ENCODE measurements at places on chromosomes 4 and X.

DNA sequence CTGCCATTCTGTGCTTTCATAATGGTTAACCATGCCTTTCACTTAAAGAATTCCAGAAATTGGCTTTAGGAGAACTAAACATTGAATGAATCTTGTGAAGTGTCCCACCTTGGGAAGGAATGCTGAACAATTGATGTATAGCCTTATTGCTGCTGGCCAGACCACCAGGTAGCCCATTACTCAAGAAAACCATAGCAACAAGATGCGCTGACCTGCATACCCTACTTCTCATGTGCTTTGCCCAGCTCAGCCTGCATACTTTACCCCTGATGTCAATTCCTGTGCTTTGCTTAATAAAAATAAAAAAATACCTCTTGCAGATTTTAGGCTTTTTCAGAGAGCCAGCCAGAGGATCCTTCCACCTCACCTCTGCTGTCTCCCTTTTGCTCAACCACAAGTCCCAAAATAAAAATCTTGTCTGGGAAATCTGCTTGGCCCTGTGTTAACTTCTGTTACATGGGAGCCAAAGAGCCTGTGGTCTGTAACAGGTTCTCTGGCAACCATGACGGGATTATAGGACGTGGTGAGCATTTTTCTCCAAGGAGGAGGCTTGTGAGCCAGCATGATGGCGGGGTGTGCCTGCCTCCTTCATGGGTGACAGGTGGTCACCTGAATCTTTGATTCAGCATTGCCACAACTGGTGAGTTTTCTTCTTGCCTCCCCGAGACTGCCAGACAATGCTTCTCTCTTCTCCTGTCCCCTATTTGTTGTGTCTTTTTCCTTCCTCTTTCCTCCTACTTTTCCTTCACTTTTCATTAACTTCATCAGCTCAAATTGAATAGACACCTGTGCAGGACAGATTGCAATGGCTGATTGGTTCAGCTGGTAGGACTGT is 106.8 kb downstream of the ARSJ start:
- no peak for DNase-seq

- DNase-seq = no peak
Measured at GRCh38 chr4:32191961-32192360, 1471.8 kb downstream of the PCDH7 start.

DNA sequence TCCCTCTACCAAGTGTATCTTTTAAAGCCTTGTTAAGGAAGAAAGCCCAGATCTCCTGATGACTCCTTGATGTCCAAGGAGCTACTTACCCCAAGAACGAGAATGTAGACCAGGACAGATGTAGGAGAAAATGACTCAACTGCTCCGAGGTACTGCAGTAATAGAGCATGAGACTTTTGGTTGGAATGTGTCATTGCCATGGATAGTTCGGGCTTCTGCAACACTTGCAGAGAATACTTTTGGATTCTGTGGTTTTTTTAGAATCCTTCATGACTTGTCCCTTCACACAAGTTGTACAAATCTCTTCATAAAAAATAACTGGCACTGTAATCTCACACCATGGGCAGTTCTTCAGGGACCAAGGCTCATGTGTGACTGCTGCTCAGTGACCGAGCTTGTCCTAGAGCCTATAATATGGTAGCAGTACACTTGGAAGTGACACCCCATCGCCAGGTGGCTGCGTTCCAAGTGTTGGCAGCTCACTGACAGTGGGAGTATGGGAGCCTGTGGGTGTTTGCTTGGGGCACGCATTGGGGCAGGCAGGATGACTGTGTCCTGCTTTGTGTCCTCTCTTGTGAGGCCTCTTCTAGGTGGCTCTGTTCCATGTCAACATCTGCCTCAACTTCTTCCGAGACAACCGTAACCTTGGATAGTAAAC is 87.9 kb upstream of the WDR1 start:
- no peak for DNase-seq

GRCh38 chr4:42282081-42282901 is 115.0 kb upstream of the SHISA3 start:
- no peak for DNase-seq

GRCh38 chr4:177371461-177371860 is 61.8 kb downstream of the NEIL3 start:
- no peak for DNase-seq

DNA sequence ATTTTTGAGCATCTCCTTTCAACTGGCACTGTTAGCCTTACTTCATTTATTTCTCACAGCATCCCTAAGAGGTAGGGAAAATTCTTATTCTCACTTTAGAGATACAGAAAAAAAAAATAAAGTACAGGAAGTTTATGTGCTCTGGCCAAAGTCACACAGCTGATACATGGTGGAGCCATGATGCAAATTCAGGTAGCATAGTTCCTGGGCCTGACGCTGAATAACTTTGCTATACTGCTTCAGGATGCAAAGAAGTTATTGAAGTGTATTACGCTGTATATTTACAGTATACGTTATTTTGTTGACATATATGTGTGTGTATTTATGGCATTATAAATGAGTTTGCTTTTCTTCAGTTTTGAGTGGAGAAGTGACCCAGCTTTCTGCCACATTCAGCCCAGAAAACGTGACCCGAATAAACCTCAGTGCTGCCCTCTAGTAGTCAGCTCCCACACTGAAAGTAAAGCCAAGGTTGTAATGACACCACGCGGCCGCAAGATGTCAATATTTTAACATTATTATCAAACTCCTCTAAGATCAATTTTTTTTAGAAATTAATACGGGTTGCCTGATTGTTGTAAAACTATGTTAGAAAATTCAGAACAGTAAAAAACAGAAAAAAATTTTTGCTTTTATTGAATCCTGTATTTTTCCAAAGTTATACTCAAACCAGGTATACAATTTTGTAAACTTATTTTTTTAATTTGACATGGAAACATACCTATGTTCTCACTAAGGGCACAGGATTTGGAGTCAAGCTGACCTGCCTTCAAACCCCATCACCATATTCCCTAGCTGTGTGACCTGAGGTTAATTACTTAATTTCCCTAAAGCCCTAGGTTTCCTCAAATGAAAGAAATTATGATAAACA is 3.8 kb upstream of the GUCY2F start:
- DNase-seq = peak; percentile 64

- no peak for DNase-seq
Measured at GRCh38 chr4:99654361-99654761, 3.3 kb downstream of the C4orf54 start.

GRCh38 chr4:130335417-130336194 is 1239.7 kb downstream of the C4orf33 start:
- DNase-seq = no peak

GRCh38 chr4:109803924-109804571 is 2.2 kb upstream of the CFI start:
- DNase-seq = no peak

DNA sequence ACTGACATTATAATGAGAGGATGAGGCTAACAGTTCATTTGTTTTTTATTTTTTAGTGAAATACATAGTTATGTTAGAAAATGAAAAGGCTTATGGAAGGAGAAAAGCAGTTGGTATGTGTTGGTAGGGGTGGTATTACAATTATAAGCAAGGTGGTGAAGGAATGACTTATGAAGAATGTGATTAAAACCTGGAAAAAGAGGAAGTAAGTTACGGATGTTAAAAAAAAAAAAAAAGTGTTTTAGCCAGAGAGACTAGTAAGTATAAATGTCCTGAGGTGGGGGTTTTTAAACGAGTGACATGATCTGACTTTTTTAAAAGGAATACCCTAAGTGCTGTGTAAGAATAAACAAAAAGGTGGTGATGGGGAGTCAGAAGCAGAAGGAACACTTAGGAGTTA is 206.8 kb downstream of the IL15 start:
- DNase-seq = no peak

GRCh38 chr4:2104556-2105345 is 45.6 kb downstream of the NAT8L start:
- no peak for DNase-seq

DNA sequence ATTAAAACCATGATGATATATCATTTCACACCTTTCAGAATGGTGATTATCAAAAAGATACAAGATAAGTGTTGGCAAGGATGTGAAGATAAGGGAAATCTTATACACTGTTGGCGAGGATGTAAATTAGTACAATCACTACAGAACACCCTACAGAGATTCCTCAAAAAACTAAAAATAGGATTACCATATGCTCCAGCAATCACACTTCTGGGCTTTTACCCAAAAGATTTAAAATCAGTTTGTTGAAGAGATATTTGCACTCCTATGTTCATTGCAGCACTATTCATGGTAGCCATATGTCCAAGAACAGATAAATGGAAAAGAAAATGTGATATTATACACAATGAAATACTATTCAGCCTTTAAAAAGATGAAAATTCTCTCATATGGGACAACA is 240.4 kb downstream of the GABRG1 start:
- DNase-seq = no peak

- DNase-seq = no peak
Measured at GRCh38 chr4:40686081-40686913, 56.6 kb upstream of the RBM47 start.

DNA sequence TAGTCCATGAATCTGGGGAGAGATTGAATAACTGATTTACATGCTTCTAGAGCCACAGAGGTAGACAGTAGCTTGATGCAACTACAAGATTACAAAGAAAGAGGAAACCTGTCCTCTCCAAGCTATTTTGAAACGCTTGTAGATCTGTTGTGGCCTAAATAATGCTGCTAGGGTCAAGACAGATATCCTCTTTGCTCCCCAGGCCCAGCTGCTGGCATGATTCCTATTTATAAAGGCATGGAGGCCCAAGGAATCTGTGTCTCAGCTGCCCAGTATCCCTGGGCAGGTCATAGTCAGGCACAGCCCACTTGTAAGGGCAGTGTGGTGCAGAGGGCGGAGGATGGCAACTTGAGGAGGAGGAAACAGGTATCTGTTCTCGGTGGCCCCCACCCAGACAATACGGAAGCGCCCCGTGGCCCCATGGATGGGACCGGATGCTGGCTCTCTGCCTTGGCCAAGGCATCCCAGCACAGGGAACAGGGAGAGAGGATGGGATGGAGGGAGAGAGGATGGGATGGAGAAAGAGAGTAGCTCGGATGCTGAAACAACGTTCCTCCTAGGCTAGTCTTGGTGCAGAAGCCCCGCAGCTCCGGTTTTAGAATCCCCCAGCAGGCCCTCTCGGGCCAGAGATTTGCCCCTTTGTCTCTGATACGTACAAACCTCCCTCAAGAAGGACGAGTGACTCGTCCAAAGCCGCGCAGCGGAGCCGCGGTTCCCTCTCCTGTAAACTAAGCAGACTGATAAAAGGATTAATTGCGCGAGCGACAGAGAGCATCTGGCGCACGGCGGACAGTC is 767 bp upstream of the SMIM20 start:
- no peak for DNase-seq

GRCh38 chr4:36332023-36332781 is 50.8 kb downstream of the DTHD1 start:
- no peak for DNase-seq

DNA sequence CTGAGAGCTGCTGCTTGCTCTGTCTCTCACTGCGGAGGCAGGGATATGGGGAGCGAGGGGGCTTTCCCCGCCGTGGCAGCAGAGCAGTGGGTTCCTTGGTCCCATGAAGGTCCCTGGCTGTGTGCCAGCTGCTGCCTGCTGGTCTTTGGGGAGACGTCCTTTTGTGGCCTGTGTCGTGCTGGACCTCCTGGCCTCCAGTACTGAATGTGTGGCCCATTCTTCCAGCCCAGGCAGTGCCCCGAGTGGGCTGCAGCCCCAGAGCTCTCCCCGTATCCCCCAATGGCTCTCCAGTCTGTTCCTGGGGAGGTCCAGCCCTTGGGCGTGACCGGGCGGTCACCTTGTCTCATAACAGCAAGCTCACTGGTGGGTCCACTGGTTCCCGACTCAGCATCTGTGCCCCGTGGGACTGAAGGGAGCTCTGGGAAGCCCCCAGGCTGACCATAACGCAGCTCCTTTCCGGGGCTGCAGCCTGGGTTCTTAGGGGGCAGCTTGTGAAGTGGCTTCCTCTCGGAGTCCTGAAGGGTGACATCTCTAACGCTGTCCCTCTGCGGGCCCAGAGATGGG is 115.6 kb downstream of the SMIM20 start:
- no peak for DNase-seq

GRCh38 chr4:26368685-26369084 is 47.9 kb downstream of the RBPJ start:
- no peak for DNase-seq

GRCh38 chr4:186021461-186022167 is 47.3 kb upstream of the TLR3 start:
- peak; percentile 12 for DNase-seq

DNA sequence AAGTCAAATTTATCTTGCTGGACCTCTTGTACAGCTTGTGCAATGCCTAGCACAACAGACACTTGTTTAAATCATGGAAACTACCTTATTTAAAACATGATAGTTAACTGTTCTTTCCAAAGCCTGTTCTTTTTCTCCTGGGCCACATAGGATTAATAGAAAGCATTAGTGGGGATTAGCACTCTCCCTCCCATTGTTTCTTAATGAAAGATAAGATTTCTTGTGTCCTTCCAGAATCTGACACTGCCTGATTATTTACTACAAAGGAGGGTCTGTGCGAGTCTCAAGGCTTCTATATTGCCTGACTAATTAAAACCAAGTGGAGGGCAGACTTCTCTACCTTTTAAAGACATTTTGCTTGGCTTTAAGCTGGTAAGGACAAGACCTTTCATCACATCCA is 8.5 kb upstream of the ELMOD2 start:
- DNase-seq = no peak

- DNase-seq = no peak
Measured at GRCh38 chr4:150343796-150344195, 238.2 kb upstream of the MAB21L2 start.

DNA sequence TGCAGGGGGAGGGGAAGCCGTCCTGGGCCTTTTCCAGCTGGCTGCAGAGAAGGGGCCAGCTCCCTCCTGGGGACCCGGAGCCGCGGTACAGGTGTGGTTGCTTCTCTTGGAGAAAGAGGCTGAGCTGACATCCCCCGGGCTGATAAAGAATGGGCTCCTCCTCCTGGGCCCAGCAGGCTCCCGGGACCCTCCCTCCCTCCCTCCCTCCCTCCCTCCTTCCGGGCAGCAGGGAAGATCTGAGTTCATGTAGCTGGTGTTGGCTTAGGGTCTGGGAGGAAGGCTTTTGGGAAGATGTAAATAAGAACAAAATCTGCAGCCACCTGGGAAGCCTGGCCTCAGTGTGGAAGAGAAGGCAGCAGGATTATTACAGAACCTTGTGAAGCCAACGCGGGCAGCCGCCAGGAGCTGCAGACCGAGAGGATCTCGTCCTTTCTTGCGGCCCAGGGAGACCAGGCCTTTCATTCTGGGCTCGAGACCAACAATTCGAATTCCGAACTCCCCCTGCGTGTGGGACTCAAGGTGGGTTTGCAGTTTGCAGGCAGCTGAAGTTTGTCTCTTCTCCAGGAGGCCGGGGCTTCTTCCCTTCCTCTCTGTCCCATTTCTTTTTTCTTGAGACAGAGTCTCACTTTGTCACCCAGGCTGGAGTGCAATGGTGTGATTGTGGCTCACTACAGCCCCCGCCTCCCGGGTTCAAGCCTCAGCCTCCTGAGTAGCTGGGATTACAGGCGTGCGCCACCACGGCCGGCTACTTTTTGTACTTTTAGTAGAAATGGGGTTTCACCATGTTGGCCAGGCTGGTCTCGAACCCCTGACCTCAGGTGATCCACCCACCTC is at the start of gene PLCXD1:
TSS of gene PLCXD1 (plus strand) at position 216 of the 834 bp plus-strand sequence. CDS start 2,807 bp downstream, outside the sequence.
- DNase-seq = no peak

DNA sequence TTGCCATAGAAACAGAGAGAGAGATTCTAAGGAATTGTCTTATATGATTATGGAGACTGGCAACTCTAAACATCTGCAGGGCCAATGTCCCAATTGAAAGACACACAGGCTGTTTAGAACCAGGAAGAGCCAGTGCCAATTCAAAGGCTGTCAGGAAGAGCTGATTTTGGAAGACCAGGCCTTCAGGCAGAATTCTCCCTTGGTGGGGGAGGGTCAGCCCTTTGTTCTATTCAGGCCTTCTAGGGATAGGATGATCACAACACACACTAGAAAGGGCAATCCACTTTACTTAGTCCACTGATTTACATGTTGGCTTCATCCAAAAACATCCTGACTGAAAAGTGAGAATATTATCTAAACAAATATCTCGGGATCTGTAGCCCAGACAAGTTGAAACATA is 15.2 kb downstream of the C4orf46 start:
- DNase-seq = no peak
